ENCODE measurements at places on chromosomes 4 and X.

DNA sequence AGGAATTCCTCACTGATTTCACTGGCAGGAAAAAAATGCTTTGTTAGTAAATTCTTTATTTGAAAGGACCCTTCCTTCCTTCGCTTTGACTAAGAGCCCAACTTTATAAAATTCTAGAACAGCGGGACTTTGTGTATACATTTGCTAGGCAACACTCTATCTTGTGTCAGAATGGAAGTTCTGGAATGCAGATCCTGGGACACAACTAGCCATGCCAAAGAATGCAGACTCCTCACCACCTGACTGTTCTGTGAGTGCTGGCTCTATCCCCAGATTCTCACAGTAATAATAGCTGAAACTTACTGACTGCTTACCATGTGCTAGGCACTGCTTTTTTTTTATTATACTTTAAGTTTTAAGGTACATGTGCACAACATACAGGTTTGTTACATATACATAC is 73.3 kb upstream of the ZDHHC15 start:
- no peak for DNase-seq

GRCh38 chr4:111633663-111634266 is 511.5 kb upstream of the FAM241A start:
- no peak for DNase-seq

DNA sequence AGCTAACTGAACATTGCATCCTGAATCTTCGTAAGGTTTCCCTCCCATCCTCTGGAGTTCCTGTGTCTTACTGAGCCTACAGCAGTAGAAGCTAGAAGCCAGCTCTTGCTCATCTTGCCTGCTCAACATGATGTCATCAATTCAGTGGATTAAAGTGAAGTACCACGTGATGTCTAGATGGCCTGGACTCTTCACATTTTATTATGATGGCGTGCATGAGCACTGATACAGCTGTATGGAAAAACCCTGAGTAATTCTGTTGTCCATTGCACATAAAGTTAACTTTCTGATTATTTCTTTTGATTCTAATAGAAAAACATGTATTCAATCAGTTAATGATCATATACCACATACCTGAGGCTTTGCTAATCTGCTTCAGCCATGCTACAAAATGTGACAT is 2387.7 kb upstream of the TENM3 start:
- no peak for DNase-seq

GRCh38 chr4:73991742-73992000 is 3.7 kb upstream of the PPBP start:
- DNase-seq: no peak

DNA sequence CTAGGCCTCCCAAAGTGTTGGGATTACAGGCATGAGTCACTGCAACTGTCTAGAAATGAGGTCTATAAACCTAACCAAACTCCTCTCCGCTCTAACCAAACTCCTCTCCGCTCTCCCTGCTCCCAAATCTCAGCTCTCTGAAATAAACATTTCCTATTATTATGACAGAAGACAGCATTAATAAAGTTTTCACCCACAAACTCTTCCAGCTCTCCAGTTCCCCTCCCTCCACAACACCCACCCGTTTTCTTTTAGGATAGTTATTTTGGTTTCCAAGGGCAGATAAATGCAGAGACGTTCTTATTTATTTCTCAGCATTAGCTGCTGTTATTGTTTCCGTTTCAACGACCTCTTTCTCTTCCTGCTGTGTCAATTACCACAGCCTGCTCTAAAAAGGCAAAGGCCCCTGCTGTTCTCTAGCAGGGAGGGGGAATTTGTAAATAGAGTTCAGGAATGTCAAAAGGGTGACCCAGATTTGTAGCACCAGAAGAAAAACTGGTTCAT is 13.3 kb upstream of the SCD5 start:
- no peak for DNase-seq

DNA sequence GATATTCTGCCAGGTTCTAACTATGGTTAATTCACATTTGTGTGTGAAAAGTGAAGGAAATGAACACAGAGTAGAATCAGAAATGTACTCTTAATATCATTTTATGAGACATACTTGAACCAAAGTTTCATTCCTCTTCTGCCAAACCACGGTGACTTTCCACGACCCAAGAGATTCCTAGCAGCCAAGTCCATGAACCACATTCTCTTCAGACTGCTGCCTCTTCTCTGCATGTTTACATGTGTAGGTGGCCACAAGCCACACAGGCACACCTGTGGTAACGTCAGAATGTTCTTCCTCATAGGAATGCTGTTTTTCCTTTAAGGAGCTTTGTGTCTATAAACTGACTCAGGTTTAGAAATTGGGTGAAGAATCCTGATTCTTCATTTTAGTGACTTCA is 1411.2 kb downstream of the RAPGEF2 start:
- DNase-seq: no peak

DNA sequence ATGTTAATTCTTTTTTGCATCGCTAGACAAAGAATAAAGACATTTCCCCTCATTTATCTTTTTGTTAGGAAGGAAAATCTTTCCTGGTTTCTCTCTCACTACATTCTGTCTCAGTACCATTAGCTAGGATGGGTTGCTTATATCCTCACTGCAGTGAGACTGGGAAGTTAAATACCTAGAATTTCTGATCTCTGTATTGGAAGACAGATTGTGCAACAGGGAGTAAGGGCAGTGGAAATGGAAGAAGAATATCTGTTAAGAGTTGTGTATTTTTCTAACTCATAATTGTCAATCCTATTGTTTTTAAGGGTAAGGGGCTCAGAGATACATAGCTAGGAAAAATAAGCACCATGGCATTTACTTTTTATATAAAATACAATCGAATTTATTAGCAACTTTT is 19.6 kb downstream of the PTPN13 start:
- no peak for DNase-seq

- no peak for DNase-seq
These were observed 35.8 kb upstream of the FAM9C start for GRCh38 chrX:13080128-13080795.

DNA sequence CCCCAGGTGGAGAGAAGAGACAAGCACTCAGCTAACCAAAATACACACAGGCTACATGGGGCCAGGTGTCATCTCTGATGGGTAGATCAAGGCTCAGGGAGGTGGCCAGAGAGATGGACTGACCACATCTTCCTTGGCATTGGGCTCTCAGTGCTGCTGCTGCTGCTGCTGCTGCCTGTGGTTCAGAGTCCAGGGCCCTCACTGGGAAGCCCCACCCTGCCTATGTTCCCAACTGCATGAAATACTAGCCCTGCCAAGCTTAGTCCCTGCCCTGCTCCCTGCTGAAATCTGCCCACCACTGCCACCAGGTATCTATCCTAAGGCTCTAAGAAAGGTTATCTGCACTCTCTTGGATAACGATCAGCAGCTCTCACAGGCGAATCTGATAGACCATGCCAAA is 118.7 kb downstream of the EFHC2 start:
- DNase-seq: no peak

DNA sequence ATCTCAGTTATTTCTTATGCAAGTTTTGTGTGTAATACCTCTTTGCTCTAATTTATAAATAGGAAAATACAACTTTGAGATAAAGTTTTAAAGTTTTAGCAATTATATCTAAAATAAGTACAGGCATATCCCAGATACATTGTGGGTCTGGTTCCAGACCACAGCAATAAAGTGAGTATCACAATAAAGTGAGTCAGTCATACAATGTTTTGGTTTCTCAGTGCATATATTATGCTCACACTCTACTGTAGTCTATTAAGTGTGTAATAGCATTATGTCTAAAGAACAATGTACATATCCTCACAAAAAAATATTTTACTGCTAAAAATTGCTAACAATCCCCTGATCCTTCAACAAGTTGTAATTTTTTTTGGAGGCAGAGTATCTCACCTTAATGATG is 49.2 kb downstream of the ANAPC10 start:
- no peak for DNase-seq

DNA sequence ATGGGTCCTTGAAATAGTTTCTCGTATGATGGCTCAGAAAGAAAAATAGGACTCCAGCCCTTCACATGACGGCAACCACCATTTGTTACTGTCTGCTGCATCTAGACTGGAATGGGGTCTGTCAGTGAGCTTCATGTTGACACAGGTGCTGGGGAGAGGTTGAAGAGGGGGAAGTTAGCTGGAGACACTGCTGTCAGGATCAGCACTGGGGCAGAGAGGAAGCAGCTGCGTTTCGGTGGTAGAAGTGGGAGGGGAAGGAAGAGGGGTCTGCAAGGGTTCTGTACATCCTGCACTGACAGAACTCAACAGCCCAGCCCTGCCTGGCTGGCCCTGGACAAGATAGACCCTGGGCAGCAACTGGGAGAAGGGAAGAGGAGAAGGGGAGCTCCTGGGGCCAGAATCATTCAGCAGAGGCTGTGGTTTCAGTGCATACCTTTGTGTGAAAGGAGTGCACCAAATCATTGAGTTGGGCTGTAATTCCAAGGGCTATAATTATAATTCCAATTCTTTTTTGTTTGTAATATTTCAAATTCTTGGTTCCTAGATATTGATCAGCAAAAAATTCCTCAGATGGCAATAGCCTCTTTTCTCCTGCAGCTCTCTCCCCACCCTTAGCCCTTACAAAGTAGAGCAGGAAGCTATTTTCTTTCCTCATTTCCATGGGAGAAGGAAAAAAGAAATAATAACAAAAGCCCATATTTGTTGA is 119.4 kb upstream of the C1GALT1C1 start:
- no peak for DNase-seq

- no peak for DNase-seq
These were observed 54.2 kb downstream of the EDNRA start for GRCh38 chr4:147535124-147535523.

- DNase-seq: no peak
These were observed 39.9 kb downstream of the DCX start for GRCh38 chrX:111372086-111372485.

- DNase-seq: peak; percentile 54
These were observed 28.1 kb upstream of the SPON2 start for GRCh38 chr4:1200425-1201035.

- no peak for DNase-seq
These were observed 641.3 kb downstream of the RPA4 start for GRCh38 chrX:97524997-97525396.

GRCh38 chrX:41234962-41235361 is 99.0 kb upstream of the DDX3X start:
- DNase-seq: no peak

- no peak for DNase-seq
These were observed 99.9 kb downstream of the NHS start for GRCh38 chrX:17474892-17475291.

DNA sequence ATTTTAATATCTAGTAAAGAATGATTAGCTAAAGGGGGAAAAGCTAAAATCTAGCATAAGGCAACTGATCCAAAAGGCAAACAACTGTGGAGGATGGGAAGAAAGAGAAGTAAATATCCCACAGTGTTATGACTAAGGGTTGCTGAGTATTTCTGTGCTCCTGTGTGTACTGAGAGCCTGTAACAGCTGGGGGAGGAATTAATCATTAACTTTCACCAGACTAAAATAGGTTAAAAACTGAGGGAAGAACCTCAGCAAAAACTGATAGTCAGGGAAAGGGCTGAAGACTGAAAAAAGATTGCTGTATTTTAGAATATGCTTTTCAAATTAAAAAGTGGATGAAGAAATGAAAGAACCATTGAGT is 365.9 kb downstream of the CXXC4 start:
- DNase-seq: no peak

DNA sequence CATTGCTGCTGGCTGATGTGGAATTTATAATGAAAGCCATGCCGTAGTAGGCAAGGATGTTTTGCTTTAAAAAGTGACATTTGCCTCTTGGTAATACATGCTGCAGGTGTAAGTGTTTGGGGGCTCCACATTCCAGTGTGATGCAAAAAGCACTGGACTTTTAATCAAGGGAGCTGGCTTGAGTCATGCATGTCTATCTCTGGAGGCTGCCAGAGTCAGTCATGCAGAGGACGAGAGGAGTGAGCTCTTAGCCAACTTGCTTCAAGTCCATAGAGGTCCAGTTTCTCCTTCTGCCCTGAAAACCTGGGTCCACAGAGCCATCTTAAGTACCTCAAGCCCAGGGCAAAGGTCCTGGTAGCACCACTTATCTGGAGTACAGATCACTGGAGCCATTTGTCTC is 11.6 kb upstream of the CXCL13 start:
- DNase-seq: no peak

DNA sequence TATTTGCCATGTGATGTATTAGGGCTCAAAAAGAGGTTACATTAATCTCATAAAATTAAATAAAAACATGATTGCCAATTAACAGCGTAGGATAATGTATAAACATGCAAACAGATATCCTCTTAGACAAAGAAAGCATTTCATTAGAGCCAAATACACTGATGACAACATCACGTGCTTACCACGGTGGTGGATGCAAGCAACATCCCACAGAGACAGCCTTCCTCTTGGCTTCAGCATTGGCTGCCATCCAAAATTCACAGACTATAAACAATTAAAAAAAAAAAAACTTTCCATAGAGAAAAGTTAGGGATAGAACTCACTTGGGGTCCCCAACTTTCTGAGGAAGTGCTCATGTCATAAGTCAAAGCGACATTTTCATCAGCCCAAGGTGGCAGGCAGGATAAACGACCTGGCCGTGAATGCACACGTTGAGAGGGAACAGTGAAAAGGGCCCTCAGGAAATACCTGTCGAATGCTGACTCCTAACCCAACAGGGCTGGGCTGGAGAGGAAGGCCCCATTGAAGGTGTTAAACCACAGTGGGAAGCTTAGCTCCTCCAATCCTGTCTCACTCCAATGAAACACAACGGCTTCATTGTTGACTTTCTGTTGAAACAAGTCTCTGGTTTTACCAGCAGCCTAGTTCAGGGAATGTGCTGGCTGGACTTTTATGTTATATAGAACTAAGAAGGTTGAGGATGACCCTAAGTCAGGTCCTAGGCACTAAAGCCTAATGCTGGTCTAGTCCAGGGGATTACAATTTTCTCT is 48.4 kb downstream of the IDS start:
- no peak for DNase-seq

DNA sequence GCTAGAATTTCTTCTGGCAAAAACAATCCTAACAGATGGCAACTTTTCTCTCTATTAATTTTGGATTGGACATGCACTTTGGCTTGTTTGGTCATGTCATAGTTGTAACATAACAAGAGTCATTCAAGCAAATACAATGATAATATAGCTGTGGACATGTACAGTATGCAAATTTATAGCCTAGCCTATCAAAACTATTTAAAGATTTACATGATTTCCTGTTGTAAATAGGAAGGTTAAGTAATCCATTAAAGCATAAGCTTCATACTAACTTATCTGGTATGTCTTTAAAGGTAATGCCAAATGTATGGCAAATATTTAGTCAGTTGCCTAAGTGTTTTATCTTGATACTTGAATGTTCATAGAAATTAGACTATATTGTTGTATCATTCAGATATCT is 45.3 kb downstream of the RPA4 start:
- no peak for DNase-seq

- DNase-seq: no peak
These were observed 179.1 kb downstream of the SOWAHB start for GRCh38 chr4:76718831-76719230.

GRCh38 chr4:35463251-35463952 is 780.9 kb downstream of the ARAP2 start:
- no peak for DNase-seq

DNA sequence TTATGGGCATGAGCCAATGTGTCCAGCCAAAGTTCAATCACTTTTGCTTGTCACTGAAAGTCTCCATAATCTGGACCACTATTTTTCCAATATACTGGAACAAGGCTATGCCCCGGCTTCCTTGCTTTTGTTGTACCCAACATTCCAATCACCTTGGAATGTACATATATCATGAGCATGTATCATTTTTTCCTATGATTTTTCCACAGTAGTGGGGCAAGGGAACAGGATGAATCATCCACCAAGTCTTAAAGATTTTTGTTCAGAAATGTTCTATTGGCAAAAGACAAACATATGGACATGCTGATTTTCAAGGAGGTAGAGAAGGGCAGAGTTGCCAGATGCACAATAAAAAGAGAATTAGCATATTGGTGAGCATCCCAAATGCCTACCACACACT is 548.1 kb upstream of the INTU start:
- DNase-seq: no peak
